ENCODE measurements at places on chromosomes 1 and 21.

GRCh38 chr1:51168936-51169335 is 66.9 kb downstream of the C1orf185 start:
- no peak for DNase-seq

DNA sequence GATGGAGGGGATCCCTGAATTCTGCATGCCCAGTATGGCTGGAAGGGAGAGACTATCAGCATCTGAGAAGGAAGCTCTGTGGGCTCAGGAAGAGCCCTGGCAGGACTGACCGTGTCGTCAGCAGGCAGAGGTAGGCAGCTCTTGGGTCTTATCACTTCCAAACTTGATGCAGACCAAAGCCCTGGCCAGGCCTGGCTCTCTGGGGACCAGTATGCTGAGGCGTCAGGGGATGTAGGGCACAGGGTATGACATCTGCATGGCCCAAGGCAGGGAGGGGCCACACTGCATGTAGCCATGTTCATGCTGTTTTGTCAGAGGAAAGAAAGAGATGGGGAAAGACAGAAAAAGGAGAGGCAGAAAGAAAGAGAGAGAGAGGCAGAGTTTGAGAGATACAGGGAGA is 6.3 kb downstream of the FGR start:
- DNase-seq = no peak

DNA sequence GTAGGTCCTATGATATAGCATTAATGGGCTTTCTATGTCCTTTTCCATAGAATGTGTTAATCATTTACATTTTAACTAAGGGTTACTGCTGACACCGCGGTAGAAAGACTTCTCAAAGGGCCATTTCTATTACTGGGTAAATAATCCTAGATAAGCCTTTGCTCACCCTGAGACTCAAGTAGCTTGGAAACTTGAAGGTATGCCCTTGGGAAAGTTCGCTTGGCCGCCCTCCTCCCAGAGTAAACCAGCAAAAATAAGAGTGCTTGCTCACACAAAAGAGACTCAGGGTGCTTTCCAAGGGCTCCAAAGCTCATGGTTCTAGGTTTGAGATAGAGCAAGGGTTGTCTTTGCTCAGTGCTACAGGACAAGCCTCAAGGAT is 85.8 kb upstream of the TMPRSS2 start:
- DNase-seq = no peak

- no peak for DNase-seq
Observed at GRCh38 chr21:17436626-17437111, 76.2 kb upstream of the CXADR start.

DNA sequence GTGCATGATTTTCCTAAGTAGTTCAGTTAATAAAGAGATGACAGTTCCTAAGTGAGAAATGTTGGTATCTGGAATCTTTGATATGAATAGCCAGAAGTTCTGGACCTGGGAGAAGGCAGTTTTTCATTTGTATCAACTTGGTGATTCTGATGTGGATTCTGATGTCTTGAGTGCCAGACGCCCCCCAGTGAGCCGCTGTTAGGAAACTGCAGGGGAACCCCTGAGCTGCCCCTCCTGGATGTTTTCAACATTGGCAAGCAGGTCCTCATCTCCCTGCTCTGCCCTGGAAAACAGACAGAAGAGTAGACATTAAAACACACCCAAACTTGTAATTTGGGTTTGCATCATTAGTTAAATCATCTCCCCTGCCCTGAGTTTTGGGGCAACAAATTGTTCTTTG is 7.4 kb downstream of the ETS2 start:
- no peak for DNase-seq

GRCh38 chr1:212475151-212475550 is 42.4 kb downstream of the NENF start:
- no peak for DNase-seq

DNA sequence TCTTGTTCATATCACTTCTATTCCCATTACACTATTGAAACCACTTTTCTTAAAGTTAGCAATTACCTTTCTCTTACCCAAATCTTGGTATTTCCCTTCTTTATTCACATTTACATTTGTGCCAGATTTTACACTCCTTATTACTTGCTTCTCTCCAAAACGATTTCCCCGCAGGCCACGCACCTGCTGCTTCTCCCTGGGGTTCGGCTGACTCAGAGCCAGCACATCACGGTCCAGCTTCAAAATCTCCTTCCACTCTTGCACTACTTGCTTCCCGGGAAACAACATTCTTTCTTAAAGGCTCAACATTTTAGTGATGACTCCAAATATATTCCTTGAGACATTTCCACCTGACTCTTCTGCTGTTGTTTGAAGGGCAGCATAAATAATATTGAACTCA is 20.7 kb downstream of the LHX9 start:
- DNase-seq = no peak

DNA sequence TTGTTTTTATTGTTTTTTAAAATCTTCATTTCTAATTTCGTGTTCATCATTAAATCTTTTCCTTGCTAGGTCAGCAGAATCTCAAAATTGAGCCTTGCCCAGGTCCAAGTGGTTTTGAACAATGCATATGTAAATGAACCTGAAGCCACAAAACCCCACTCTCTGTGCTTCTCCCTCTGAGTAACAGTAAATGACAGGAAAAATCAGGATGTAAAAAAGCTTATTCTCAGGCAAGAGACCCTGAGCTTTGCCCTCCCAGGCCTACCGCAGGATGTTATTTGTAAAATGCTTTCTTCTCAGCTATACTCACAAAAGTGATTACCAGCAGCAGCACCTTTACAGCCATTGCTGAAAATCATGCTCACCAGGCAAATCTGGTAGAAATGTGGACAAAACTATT is 47.6 kb downstream of the TYW3 start:
- no peak for DNase-seq

Measured in Daoy (cell line).